ENCODE measurements at places on chromosomes 11 and 22.

GRCh38 chr22:44519886-44520285 is 21.9 kb upstream of the RTL6 start:
- DNase-seq: no peak

DNA sequence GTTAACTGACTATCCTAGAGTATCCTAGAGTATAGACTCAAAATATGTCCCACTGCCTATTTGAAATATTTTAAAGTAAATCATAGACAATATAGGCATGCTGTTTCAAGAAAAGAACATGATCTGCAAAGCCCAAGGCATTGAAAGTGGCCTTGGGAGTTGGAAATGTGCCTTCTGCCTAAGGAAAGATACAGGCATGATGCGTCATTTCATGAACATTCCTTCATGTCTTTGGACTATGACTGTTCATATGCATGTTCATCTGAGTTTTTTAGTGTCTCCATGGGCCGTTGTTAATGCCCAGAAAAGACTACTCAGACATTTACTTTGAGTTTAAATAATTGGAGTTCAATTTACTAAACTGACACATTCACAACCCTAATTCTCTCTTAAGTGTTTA is 69.7 kb upstream of the PRDM11 start:
- DNase-seq: no peak

DNA sequence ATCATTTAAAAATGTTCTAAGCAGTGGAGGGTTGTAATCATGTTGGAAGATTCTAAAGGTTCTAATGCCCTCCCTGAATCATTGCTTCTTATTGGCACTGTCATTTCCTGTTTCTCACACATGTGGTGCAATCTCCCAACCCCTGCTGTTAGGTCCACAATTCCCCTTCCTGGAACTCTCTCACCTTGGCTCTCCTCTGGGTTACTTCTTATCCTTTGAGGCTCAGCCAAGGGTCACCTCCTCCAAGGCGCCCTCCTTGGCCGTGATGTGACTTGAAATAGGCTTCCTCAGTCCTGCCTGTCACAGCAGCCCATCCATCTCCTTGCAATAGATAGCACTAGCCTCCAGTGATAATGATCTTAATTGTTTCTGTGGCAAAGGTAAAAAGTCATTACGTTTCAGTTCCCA is 149.8 kb downstream of the TTC17 start:
- DNase-seq: no peak

DNA sequence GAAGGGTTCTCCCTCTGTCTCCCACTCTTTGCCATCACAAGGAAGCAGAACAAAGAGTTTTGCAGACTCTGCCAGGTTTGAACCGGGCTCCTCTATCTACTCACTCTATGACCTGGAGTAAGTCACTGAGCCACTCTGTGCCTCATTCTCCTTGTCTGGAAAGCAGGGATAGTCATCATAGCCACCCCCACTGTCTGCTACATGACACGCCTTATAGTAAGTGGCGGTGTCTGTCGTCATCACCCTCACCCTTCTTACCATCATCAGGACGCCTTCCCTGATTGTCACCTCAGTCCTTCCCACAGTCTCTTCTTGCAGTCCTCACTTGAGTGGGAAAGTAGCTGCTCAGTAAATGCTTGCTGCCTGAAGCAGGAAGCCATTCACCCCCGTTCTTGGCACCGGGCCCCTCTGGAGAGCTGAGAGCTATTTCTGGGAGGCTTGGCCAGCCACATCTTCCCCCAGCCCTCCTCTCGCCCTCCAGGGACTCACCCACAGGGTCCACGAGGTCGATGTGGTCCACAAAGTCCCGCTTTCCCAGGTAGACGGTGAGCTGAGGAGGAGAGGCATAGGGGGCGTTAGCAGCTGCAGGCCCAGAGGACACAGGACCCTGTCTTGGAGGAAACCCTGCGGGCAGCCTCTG is 46.4 kb downstream of the TPBGL start:
- DNase-seq: no peak

DNA sequence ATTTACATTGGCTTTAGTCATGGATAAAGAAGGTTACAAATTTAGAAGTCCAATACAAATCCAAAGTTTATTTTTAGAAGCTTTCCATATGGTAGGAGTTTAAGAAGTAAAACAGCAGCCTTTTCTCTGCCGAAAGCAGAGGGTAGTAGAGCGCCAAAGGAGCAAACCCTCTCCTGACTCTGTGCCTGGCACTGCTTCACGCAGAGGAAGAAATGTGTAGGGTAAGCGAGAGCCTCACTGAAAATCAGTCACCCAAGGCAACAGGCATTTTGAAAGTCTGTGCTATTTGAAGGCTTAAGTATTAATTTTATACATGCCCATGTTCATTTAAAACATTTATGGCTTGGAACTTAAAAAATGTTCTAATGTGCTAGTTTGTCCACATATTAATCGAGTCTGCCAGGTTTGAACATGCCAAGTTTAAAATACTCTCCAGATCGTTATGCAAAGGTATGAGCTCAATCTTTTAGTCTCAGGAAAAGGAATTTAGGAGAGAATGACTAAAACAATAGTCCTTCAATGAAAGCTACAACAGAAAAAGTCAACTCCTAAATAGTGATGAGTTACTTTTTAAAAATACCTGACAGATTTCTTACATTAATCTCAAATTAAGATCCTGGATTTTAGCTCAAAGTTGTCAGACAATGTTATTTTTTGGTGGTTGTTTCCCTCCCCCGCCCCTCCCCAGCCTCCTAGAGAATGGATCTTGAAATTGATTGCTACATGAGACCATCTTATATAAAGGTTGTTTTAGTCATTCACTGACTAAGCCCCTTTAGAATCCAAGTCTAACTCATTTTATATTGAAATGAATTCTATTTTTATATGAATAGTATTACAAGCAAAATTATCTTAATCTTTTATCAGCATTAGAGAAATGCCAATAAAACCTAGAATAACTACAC is 38.7 kb downstream of the MRTFA start:
- DNase-seq: no peak

- no peak for DNase-seq
Measured at GRCh38 chr22:45670981-45671782, 452 bp upstream of the ATXN10 start.

All from stimulated activated CD4-positive, alpha-beta T cell treated with anti-CD3 and anti-CD28 coated beads, TNF-alpha, amount 100 ng/mL, for 1 hour (primary cell).